Activated gamma-delta T cell treated with anti-CD3 and anti-CD28 coated beads, Interleukin-2, amount 50 U/mL, for 16 hours (primary cell): ENCODE measurements at places on chromosomes 2 and 18.

DNA sequence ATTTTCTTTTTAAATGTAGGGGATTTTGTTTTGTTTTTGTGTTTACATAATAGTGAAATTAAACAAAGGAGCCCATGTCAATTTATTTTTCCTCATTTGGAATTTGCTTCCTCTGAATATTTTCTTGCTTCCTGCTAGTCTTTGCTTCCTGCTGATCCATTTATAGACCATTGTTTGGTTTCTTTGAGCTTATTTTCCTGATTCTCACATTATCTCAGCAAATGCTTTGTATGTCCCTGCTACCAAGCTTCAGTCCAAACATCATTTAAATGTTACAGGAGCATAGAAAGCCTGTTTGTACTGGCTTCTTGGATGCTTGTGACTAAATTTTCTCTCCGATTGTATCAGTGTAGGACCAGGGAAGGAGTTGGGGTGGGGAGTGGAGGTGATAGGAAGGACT, 127.3 kb upstream of the IL1R2 start:
- DNase-seq = no peak

DNA sequence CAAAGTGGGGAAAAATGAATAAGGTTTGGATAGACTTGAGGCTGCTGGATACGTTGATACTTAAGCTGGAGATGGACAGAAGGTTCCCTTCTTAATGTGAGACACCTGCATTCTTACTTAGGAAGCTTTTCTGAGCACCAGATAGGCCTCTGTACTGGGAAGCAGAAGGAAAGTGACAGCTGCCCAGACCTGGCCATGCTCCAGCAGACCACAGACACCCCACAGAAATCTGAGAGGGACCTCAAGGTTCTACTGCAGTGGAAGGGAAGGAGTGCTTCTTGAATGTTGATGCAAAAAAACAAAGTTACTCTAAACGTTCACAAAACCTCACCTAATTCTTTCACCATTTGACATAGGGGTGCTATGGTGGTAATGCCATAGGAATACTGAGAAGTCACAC, 642.1 kb upstream of the ID2 start:
- DNase-seq = no peak

DNA sequence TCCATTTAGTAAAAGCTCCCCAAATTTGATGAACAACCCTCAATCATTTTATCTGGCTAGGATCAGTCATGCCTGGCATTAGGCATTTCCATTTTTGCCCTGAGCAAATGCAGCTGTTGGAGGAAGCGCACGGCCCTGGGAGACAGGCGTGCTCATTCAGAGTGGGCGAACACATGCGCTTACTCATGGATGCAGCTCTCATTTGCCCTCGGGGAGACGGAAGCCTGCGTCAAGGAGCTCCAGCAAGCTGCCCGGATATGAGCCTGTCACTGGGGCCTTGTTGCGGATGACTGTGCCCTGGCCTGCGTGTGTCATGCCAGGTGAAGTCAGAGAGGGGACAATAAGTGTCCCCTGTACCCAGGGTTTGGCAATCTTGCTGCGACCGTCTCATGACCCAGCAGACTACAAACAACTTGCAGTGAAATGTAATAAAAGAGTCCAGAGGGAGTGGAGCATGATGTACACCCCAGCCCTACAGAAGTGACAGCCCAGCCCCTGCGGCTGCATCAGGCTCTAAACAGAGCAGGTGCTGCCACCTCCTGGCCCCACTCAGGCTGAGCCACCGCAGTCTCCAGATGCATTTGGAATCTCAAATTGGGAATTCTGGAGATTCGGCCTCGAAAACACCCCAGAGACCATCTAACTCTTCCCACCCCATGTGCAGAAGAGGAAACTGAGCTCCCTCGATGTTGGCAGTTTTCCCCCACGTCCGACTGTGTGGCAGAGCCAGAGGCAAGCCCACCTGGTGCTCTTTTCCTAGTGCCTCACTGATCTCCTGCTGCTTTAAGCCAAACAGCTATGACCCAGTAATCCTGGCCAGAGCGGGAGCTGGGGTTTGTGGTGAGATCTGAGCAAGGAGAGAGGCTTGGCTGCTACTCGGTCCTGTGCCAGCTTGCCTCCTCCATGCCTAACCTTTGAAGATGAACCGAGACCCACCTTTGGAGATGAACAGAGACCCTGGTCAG, 105.0 kb upstream of the ALK start:
- no peak for DNase-seq

DNA sequence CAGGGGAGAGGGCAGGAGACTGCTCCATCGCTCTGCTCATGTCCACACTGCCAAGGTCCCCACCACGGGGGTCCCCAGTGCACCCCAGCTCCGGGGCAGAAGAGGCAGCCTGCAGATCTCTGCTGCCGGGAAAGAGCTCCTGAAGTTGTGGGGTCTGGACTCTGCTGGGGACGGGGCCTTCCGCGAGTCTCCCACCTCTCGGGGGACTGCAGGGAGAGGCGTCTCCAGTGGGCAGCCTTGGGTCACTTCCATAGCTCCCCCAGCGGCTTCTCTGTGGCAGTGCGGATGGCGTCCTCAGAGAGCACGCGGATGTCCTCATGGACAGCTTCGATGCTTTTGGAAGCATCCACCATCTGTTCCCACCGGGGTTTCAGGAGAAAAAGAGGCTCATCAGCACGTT, 10.7 kb downstream of the DTYMK start:
- no peak for DNase-seq

- DNase-seq = no peak
These were observed 174.1 kb downstream of the DDX1 start for GRCh38 chr2:15765686-15766302.

GRCh38 chr18:45275367-45276113, 339.7 kb upstream of the SLC14A2 start:
- no peak for DNase-seq

DNA sequence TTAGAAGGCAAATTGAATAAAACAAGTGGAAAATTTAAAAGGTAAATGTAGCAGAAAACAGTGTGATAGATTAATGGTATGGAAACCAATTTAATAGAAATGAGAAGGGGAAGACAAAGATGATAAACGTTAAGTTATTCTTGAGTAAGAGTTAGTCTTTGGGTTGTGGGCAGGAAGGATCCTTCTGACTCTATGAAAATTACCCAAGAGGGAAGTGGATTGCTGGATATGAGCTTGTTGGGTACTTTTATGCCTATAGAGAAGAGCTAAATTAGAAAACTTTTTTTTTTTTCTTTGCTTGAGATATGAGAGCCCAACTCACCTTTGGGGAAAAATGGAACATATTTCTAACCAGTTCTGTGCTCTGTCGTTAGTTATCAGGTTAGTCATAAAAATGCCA, 144.0 kb downstream of the LDLRAD4 start:
- no peak for DNase-seq

DNA sequence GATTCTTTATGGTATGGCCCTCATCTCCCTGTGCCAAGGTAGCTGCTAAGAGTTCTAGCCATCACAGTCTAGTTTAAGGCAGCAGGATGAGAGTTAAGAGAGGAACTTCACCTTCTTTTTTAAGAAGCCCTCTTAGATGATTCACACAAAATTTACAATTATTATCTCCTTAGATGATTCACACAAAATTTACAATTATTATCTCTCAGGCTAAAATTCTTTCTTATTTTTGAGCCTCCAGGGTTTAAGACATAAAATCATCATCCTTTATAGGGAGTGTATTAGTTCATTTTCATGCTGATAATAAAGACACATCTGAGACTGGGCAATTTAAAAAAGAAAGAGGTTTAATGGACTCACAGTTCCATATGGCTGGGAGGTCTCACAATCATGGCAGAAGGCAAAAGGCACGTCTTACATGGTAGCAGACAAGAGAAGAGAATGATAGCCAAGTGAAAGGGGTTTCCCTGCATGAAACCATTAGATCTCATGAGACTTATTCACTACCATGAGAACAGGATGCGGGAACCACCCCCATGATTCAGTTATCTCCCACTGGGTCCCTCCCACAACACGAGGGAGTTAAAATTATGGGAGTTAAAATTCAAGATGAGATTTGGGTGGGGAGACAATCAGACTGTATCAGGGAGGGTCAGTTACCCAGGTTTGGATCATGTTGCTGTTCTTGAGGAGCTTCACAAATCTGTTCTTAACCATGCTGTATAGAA, 133.0 kb upstream of the MYO3B start:
- DNase-seq = no peak

DNA sequence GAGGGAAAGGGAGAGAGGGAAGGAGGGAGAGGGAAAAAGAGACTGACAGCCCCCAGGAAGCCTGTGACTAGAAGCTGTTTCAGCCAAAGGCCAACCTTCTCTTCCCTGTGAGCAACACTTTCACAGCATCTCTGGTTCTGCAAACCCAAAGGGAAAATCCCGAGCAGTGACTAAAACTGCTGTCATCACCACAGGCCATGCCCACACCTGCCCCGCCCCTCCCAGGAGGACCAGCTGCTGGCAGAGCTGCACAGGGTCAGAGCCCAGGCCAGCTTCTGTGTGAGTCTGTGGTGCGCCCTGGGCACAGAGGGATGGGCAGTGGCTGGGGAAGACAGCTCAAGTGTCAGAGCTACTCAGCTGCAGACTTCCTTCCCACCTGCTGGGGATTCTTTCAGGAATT, 64.9 kb upstream of the OTOS start:
- DNase-seq = no peak

- no peak for DNase-seq
These were observed 33.4 kb downstream of the USP14 start for GRCh38 chr18:191725-192124.

GRCh38 chr2:136393514-136393913, 275.6 kb upstream of the CXCR4 start:
- DNase-seq = no peak

- no peak for DNase-seq
These were observed 17.8 kb downstream of the RNF144A start for GRCh38 chr2:6934758-6935651.

DNA sequence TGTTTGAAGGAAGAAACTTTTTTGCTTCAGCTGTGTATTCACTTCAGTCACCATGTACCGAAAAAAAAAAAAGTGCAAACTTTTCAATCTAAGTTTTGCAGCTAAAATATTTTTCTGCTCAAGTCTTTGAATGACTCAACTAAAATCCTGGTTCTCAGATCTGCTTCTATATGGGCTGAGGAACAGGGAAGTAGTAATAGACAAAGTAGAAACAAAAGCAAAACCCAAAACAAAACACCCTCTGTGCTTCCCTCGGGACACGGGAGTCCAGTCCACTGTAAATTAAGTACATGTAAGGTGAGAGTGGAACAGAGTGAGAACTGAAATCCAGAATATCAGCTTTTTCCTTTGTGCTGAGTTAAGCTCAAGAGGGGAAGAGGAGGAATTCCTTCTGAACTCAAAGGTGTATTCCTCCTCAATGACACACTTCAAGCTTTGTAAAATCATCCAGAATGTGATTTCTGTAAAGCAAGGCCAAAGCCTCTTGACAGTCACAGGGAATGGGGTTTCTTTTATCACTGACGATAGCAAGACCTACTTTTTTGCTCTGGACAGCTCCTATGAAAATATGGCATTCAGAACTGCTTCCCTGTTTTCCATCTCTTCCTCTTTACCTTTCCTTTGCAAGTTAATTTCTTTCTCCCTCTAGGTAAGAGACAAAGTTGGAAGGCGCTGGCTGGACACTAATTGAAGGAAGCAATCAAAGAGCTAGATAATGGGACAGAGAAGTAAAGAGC, 433.5 kb upstream of the MMADHC start:
- no peak for DNase-seq

GRCh38 chr2:120863661-120864320, 128.1 kb downstream of the GLI2 start:
- DNase-seq = no peak

DNA sequence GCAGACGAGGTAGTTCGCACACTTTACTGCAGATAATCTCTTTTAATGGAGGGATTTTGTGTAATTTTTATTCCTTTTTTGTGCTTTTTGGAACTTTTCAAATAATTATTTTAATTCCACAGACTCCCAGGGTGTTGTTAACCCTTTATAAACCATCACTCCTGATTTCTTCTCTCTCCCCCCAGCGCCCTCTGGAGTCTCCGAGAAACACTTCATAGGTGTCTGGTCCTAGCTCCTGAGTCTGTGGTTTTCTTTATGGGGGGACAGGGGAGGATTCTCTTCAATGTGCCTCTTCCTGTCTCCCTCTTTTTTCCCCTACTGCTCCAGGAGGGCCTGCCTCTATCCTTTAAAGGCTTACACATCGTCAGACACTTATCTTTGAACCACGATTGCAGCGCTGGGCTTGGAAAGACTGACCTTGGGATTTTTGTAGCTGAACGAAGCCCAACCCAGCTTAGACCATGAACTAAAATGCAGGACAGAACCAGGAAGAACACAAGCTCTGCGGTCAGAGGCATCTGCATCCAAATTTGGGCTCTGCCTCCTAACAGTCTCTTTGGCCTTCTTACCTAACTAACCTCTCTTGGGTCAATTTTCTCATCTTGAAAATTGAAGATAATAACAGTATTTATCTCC, 7.1 kb upstream of the PKDCC start:
- no peak for DNase-seq

DNA sequence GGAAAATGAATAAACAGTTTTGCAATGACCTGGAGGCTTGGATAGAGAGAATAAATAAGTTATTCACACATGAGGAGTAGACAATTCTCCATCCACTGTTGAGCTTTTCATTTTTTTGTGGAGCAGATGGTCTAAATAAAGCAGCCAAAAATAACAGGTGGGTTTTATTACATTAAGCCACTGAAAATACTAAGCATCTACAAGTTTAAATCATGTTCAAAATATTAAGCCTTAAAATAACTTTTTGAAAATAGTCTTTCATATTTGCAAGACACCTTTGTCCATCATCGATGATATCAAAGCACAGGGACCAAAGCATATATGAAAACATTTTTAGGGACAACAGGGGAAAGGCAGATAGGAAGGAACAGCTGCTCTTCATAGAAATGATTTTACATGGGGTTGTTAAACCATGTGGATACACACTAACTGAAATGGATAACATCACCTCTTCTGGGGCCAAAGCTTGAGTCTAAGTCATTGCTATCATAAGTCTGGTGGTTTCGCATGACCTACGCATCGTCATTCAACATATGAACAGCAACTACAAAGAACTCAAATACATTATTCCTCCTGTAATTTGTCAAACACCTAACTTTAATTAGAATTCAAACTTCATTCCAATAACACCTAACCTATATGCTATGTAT, 197.6 kb upstream of the CHST9 start:
- DNase-seq = no peak
